ENCODE measurements at places on chromosomes 7 and 10.

- DNase-seq: peak; percentile 4
Measured at GRCh38 chr10:101292194-101293006, 61.6 kb upstream of the BTRC start.

GRCh38 chr10:57699944-57700343 lies 567.8 kb downstream of the IPMK start:
- DNase-seq: no peak

DNA sequence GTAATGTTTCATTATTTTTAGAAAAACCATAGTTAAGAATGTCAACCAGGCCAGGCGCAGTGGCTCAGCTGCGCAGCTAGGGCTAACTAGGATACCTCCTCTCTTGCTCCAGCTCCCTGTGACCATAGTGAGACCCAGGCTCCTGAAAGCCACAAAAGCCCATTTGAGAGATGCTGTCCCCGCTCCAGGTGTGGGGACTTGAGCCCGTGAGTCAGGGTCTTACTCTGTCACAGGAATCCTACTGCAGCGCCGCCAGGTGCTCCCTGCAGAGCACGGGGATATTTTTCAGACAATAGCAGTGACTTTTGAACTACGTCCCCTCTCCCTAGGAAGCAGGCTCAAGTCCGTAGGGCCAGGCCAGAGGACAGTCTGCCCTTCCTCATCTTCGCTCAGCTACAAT lies 75.6 kb upstream of the NRBF2 start:
- DNase-seq: no peak

DNA sequence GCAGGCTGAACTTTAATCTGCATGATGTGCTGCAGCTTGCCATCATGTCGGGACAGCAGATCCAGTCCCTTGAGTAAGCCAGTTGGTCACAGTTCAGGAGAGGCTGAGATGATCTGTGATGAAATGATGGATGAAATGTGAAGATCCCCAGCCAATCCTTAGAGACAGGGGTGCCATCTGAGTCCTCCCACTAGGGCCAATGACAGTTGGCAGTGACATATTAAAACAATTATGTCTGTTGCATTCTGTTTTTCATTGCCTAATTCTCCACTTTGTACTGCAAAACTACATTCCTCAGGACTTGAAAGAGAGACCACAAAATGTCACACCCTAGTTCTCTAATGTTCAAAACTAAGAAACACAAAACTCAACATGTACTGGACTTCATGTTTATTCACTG lies 66.3 kb upstream of the CAV2 start:
- DNase-seq: peak; percentile 34

DNA sequence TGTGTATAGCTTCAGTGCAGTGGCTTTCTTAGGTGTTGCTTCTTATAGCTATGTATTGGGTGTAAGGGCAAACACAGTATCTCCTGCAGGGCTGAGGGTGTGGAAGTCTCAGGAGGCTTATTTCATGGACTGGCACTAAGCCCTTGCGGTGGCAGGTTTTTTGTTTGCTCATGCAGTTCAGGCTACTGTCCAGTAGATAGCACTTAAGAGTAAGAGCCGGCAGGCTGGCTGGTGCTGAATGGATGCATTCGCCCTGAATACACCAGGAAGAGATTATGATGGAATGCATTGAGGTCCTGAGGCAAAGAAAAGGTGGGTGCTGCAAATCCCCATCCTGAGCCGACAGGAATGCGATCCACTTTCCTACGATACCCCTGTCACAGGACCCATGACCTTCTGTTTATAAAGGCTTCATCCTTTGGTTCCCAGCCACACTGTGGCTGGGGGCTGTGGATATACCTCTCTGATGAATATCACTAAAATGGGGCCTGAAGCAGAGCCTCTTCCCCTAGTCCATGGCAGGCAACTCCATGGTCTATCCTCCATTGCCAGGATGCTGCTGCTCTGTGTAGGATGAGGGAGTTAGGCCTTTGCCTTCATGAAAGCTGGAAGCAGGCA lies 44.9 kb downstream of the ANXA8 start:
- peak; percentile 65 for DNase-seq

GRCh38 chr10:24255115-24255880 lies 46.4 kb downstream of the KIAA1217 start:
- peak; percentile 84 for DNase-seq

- DNase-seq: no peak
Measured at GRCh38 chr7:156074084-156074483, 261.8 kb upstream of the SHH start.

DNA sequence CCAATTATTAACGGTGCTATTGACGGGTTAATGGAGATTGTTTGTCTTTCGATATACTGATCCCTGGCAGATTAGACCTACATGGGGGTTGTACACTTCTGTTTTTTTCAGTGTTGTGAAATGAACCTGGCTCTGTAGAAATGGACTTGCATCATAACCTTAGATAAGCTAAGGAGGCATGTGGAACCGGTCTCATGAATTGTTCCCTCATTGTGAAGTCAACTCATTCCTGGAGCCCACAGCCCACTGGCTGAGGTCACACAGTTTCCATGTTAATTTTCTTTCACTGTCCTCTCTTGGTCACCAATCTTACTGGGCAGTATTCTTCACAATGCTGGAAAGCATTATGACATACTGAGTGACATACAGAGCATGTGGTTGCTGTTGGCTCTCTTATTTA lies 202.8 kb downstream of the BMPER start:
- DNase-seq: peak; percentile 98

All from trophoblast cell (in vitro differentiated cells and primary cell).